ENCODE measurements at places on chromosomes 5 and 9. TPM values are rescaled to one million over a fixed set of nuclear protein-coding genes. Genes with fewer than 3 reads are reported as not detected.

- no peaks in the 10 kb centered on the region for H3K27me3 ChIP-seq
- no peak for DNase-seq
- H3K36me3 ChIP-seq, result no peaks in the 10 kb centered on the region
- no peak overlapping the region for H3K4me3 ChIP-seq
Measured at GRCh38 chr5:35016174-35017051, 31.3 kb downstream of the AGXT2 start.

- H3K27ac ChIP-seq, result no peak overlapping the region
- no peak for DNase-seq
- 0 out of 2 replicates have a peak, but pooled peaks cover 3% of the 10 kb centered on the region for H3K27me3 ChIP-seq
- no peaks in the 10 kb centered on the region for H3K36me3 ChIP-seq
- peaks cover 42% of the 10 kb centered on the region for H3K4me1 ChIP-seq
Measured at GRCh38 chr9:88949425-88949824, 41.8 kb upstream of the S1PR3 start.

Gene GABRB2
- not detected for total RNA-seq

DNA sequence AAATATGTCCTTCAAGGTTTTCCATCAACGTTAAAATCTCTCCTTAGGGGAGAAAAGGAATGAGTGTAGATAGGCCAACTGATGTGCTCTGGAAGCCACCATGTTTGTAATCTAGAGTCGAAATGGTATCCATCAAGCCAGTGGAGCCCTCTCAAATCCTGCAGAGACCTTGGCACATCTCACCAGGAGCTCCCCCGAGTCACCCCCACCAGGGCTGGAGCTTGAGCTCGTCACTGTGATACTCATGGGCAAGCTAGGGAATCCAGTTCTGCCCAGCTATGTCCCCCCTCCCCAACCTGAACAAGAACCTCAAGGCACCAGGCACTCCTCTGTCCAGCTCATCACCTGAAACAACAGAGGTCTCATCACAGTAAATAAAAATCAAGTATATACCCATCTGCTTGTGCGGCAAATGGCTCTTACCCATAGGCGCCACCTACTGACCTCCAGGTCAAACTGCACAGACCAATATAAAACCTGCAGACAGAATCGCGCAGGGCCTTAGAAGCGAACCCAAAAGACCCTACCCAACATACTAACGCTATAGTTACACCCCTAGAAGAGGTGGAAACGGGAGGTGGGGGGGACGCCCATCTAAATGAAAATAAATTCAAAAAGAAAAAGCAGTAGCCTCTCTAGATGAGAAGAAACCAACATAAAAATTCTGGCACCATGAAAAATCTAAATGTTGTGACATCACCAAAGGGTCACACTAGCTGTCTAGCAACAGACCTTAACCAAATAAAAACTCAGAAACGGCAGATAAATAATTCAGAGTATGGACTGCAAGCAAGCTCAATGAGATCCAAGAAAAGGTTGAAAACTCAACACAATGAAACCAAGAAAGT is 75.0 kb downstream of the TTC39B start:
- H3K27me3 ChIP-seq, result no peaks in the 10 kb centered on the region
- no peak overlapping the region for H3K27ac ChIP-seq
- DNase-seq, result peak; percentile 69
- H3K4me1 ChIP-seq, result no peaks in the 10 kb centered on the region

DNA sequence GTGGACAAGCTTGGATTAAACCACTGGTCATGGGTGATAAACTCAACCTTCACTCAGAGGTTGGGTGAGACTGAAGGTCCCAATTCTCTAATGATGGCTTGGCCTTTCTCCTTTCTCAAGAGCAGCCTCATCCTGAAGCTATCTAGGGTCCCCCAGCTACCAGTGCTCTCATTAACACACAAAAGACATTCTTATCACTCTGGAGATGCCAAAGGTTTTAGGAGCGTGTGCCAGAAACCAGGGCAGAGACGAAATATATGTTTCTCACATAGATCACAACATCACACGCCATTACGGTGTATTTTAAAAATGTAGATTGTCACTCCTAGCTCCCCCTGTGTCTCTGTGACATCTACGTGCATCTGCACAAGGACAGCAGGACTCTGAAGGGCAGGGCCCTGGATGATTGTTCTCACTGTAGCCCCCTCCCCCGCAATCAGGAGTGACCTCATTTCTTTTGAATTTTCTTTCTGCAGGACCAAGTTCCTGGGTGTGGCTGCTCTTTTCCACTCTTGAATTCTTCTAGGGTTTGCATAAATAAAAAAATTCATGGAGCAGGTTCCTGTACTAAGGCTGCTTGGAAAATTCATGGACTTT is 311.3 kb downstream of the GADD45G start:
- no peaks in the 10 kb centered on the region for H3K36me3 ChIP-seq
- H3K27me3 ChIP-seq, result no peaks in the 10 kb centered on the region
- H3K4me1 ChIP-seq, result no peaks in the 10 kb centered on the region
- H3K27ac ChIP-seq, result no peak overlapping the region
- H3K4me3 ChIP-seq, result no peak overlapping the region

GRCh38 chr5:101364469-101364868 is 461.4 kb upstream of the ST8SIA4 start:
- no peak overlapping the region for H3K4me3 ChIP-seq
- H3K27me3 ChIP-seq, result no peaks in the 10 kb centered on the region
- no peaks in the 10 kb centered on the region for H3K4me1 ChIP-seq
- no peak for DNase-seq
- no peak overlapping the region for H3K27ac ChIP-seq

Gene GGTA1
- not detected for total RNA-seq

DNA sequence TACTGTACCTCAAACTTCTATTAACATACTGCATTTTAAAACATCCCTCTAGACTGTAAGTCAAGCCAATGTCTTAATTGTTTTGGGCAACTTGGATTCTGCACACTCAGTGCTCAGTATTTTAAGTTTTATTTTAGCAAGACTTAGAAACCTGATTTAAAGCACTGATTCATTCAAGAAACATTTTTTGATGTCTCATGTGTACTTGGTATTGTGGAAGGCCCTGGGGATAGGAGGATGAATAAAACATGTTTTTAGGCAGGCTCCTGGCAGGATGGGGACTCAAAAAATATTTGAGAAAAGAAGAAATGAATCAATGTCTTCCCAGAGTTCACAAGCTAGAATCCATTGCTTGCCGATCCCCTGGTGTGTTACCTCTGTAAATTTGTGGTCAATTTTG is 334.0 kb upstream of the PUM3 start:
- no peak for DNase-seq
- H3K27me3 ChIP-seq, result no peaks in the 10 kb centered on the region
- no peak overlapping the region for H3K27ac ChIP-seq
- no peaks in the 10 kb centered on the region for H3K4me1 ChIP-seq
- H3K36me3 ChIP-seq, result no peaks in the 10 kb centered on the region
- no peak overlapping the region for H3K4me3 ChIP-seq

Gene FBXO38
- 130 TPM for total RNA-seq

- peaks cover 3% of the 10 kb centered on the region for H3K27me3 ChIP-seq
- H3K27ac ChIP-seq, result no peak overlapping the region
- H3K4me1 ChIP-seq, result peaks cover 16% of the 10 kb centered on the region
- no peak overlapping the region for H3K4me3 ChIP-seq
- DNase-seq, result no peak
Measured at GRCh38 chr9:98852961-98853360, 45.5 kb downstream of the GALNT12 start.

Gene SPINK7
- total RNA-seq, result not detected

Gene CKMT2
- total RNA-seq, result not detected

DNA sequence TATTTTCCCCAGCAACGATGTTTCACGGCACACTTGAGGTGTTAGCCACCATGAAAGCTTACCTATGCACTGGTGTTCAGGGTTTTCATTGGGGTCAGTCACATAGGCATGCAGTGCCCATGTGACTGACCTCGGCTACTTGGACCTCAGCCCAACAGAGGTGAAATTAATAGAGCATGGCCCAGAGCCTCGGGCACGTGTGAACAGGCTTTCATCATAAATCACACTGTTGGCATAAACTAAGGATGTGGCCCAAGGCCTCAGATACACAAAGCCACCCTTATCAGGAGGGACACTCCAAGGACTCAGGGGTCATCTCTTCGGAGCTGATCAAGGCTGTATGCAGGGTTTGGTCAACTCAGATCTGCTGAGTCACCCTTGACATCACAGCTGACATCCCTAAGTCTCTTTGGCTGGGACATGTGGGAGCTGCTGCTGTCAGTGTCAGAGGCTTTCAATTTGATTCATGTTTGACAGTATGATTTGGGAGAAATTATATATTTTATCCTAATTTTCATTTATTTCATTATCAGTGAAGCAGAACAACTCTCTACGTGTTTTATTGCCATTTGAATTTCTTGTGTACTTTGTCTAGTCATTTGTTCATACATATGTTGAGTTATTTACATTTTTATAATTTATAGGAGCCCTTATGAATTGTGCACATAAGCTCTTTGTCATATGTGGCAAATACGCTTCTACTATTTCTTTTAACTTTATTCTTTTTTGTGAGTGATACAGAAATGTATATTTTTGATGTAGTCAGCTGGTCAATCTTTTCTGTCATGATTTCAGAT is 59.7 kb upstream of the ANKRD33B start:
- H3K36me3 ChIP-seq, result no peaks in the 10 kb centered on the region
- H3K27me3 ChIP-seq, result no peaks in the 10 kb centered on the region
- H3K4me1 ChIP-seq, result peaks cover 21% of the 10 kb centered on the region
- no peak overlapping the region for H3K27ac ChIP-seq
- no peak for DNase-seq

GRCh38 chr9:94665613-94666012 is 26.3 kb upstream of the FBP1 start:
- peaks cover 2% of the 10 kb centered on the region for H3K4me1 ChIP-seq
- DNase-seq, result no peak
- H3K36me3 ChIP-seq, result no peaks in the 10 kb centered on the region
- no peak overlapping the region for H3K4me3 ChIP-seq

GRCh38 chr5:120510098-120510637 is 46.1 kb downstream of the PRR16 start:
- no peak for DNase-seq
- no peaks in the 10 kb centered on the region for H3K4me1 ChIP-seq
- no peak overlapping the region for H3K27ac ChIP-seq
- no peaks in the 10 kb centered on the region for H3K36me3 ChIP-seq
- no peaks in the 10 kb centered on the region for H3K27me3 ChIP-seq
- no peak overlapping the region for H3K4me3 ChIP-seq

DNA sequence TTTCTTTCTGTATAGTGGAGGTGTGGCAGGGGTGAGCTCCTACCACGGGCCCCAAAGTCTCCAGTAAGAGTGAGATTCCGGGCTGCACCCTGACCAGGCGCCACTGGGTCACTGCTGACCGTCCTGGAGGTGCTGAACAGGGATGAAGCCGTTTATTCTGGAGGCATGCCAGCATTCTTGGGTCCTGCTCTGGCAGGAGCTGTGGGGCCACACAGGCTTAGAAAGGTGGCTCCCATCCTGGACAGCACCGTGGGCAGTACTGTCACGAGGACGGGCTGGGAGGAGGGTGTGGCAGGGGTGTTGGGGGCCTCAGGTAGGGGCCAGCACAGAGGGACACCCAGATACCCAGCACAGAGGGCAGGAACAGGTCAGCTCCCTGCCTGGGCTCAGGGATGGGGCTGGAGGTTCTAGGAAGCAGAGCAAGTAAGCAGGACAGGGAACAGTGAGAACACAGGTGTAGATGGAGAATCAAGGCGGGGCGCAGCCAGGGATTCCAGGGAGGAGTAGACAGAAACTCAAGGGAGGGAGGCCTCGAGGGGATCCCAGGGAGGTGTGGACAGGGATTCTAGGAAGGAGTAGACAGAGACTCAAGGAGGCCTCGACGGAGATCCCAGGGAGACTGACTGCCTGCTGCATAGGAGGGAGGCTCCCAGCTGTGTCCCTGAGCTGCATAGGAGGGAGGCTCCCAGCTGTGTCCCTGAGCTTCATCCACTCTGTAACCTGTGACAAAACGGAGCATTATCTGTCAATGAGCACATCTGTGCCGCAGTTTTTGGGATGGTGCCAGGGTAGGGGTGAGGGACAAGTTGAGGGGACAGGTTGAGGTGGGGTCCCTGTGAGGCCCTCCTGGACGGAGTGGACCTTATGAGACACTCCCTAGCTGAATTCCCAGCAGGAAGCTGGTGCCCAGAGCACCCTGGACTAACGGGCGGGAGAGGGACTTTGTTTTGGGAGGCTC is 1.1 kb upstream of the PLEKHG4B start:
- no peaks in the 10 kb centered on the region for H3K27me3 ChIP-seq
- H3K36me3 ChIP-seq, result no peaks in the 10 kb centered on the region
- DNase-seq, result no peak
- H3K4me1 ChIP-seq, result no peaks in the 10 kb centered on the region

- no peak overlapping the region for H3K4me3 ChIP-seq
- H3K36me3 ChIP-seq, result peaks cover 19% of the 10 kb centered on the region
- DNase-seq, result no peak
Measured at GRCh38 chr9:125341566-125341965, 79.9 kb downstream of the GAPVD1 start.

DNA sequence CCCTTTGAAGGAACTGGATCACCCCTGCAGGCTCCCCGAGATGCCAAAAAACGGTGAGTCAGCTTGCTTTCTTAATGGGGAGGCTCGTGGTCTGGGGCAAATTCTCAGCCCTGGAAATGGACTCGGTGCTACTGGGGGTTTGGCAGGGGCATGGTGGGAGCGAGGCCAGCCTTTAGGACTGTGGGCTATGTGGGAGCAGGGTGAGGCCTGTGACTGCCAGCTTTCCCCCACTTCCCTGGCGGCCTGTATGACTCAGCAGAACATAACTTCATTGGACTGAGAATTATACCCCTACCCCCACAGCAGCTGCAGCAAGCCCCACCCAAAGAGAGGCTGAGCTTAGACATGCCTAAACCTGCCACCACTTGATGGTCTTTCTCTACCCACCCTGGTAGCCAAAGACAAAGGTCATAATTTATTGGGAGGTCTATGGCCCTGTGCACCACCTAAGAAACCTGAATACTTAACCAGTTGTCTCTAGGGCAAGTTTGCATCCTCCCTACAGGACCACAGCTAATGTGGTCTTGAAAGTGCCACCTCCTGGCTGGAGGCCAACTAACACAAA is 325.3 kb downstream of the TLE1 start:
- no peak overlapping the region for H3K4me3 ChIP-seq
- no peak for DNase-seq
- H3K27ac ChIP-seq, result no peak overlapping the region
- H3K4me1 ChIP-seq, result no peaks in the 10 kb centered on the region
- H3K36me3 ChIP-seq, result no peaks in the 10 kb centered on the region

DNA sequence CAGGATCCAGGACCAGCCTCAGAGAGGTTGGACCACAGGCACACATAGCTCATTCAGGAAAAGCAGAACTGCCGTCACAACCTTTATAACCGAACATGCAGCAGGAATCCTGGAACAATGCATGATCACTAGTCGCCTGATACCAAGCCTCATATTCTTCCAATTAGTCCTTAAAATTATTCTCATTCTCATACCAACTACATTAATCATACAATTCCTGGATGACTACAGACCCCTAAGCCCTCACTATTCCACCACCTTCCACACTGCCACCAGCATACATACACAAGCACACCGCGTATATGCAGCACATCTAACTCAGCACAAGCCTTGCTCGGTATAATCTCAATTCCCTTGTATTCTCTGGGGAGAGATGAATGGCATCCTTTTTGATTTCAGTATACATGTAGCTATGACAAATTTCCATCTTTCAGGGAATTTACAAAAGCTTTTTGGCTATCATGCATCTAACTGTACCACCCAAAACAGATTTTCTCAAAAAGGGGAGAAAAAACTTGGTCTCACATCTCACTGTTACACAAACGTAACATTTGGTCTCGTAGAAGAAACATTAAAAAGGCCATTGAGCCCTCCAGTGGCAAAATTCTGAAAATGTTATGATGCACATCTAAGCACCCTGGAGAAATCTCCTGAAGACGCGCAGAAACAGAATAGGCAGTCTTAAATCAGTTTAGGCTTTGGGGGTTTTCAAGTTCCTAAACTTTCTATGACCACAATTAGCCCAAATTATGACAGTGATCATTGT is 46.2 kb downstream of the MCTP1 start:
- no peaks in the 10 kb centered on the region for H3K27me3 ChIP-seq
- DNase-seq, result peak; percentile 60
- no peaks in the 10 kb centered on the region for H3K36me3 ChIP-seq
- no peaks in the 10 kb centered on the region for H3K4me1 ChIP-seq
- no peak overlapping the region for H3K27ac ChIP-seq
